ENCODE measurements at places on chromosomes 1 and 21.

DNA sequence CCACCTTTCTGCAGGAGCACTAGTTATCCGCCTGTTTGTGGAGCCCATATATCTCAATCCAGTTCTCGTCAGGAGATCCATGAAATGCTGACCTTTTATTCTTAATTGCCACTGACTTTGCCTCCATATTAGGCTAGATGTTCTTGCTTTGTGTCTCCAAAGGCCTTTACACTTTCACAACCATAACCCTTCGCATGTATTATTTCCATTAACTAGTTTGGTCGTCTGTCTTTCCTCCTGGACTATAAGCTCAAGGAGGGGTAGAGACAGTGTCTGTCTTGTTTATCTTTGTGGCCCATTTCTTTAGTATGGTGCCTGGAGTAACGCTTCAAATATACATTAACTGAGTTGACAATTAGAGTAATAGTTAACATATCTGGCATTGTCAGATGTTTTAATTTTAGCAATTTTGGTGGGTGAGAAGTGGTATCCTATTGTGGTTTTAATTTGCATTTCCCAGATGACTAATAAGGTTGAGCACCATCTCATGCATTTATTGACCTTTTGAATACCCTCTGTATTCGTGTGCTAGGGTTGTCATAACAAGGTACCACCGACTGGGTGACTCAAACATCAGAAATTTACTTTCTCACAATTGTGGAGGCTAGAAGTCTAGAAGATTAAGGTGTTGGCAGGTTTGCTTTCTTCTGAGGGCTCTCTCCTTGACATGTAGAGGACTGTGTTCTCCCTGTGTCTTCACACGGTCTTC is 21.7 kb upstream of the IL12RB2 start:
- peak; percentile 31 for DNase-seq

- DNase-seq: no peak
These were observed 153.3 kb upstream of the ERG start for GRCh38 chr21:38651570-38651969.

DNA sequence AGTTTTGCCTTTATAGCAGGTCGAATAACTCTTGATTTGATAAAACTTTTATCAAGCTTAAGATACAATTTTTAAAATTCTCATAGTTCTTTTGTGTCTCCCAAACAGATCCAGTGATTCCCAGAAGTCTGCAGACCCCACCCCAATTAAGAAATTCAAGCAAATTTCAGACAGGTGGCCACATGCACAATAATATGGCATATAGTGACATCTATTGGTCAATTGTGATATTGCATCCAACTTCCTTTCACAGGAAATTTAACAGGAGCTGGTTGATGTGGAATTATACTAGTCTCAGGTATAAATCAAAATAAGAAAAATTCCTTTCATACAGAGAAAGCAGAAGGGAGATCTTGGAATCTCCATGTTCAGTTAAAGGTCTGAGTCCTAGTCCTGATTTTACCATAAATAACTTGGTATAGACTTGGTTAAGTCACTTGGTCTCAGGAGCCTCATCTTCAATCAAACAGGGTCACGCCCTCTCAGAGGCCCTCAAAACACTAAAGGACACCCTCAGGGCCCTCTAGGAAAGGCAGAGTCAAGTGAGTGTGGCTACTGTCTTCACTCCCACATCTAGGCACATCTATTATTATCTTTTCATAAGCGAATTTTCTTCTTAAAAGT is 24.1 kb downstream of the PIGM start:
- no peak for DNase-seq

DNA sequence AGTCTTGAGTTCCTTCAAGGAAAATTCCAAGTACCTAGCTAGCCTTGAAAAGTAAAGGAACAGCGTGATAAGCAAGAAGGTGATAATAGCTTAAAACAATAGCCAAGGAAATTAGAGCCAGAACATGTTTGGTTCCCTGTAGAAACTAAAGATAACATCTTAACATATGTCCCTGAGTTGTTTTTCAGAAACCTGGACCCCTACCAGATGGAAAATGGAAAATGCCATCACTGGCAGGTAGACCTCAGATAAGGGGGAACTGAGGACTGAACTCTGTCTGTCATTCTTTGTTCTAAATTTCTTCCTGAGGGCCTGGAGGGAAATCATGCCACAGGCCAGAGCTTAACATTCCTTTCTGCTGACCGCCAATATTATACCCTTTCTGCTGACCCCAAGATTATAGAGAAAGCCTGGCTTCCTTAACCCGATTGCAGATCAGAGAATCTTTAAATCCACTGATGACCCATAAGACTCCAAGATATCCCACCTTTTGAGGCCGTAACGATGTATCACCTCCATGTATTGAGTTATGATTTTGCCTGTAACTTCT is 23.4 kb downstream of the CNIH3 start:
- no peak for DNase-seq

DNA sequence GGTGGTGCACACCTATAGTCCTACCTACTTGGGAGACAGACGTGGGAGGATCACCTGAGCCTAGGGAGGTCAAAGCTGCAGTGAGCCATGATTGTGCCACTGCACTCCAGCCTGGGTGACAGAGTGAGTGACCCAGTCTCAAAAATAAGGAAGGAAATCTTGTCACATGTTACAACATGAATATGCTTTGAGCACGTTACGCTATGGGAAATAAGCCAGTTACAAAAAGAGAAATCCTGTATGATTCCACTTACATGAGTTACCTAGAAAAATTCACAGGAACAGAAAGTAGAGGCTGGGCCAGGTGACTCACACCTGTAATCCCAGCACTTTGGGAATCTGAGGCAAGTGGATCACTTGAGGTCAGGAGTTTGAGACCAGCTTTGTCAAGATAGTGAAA is 6.7 kb upstream of the PADI6 start:
- no peak for DNase-seq

- DNase-seq: no peak
These were observed 167.7 kb downstream of the PLPP3 start for GRCh38 chr1:56411484-56412180.

GRCh38 chr1:7192453-7192852 is 407.2 kb downstream of the CAMTA1 start:
- no peak for DNase-seq

DNA sequence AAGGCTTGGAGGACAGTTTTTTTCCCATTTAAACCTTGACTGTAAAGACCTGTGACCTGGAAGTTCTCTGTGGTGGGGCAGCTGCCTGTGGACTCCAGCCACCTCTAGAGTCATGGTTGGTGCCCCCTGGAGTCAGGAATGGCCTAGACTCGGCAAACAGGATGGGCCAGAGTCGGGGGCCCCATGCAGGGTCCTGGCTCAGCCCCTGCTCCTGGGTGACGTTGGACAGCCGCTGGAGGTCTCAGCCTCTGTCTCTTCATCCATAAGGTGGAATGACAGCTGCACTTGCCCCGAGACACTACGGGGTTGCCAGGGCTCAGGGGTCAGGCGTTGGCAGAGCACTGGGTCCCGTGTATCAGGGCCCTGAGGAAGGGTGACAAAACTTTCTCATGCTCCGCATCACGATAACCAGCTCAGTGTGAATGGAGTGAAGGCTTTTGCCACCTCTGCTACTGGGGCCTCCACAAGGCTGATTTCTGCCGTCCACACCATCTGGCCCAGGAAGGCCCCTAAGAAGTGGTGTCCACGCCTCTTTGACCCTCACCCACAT is 58.5 kb upstream of the TTC34 start:
- no peak for DNase-seq

- no peak for DNase-seq
These were observed 5.7 kb downstream of the PLA2G4A start for GRCh38 chr1:186834399-186834958.

GRCh38 chr1:200708769-200709168 is 29.9 kb upstream of the CAMSAP2 start:
- no peak for DNase-seq

DNA sequence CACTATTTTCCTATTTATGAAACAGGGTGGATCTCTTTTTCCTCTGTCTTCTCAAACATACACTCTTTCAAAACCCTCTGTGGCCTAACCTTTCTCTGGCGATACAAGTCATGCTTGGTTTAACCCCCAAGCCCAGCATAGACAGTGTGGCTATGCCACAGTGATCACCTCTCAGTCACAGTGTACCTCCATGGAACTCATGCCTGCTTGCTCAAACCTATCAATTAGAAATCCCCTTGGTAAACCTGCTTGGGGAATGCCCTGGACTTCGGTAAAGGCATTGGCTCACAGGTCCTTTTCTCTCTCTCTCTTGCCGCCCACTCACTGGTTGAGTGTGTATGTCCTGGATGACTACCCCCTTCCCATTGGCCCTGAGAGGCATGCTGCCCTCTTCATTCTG is 147.5 kb downstream of the CYYR1 start:
- DNase-seq: no peak

GRCh38 chr1:51833700-51834099 is 44.8 kb downstream of the NRDC start:
- no peak for DNase-seq

GRCh38 chr21:14541841-14542490 is 4.1 kb downstream of the SAMSN1 start:
- DNase-seq: no peak

DNA sequence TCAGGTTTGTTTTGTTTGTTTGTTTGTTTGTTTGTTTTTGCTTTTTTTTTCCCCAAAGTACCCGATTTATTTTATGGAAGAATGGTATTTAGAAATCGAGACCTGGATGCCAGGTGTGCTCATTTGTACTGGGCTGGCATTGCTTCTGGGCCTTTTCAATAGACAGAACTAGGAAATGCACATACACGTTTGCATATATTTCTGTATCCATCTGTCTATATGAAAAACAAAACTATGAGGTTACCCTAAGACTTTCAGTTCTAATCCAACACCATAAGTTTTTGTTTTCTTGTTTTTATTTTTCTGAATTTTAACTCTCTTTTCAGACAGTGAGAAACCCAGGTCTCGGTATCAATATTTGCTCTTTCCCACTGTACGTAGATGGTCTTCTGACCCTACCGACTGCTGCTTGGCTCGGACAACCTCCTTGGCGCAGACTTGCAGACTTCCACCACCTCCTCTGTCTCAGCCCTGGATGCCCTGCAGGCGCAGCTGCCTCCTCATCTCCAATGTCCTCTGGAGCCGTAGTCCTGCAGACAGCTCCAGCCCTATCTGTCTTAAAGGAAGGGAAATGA is 171.7 kb downstream of the NEK7 start:
- DNase-seq: no peak

- no peak for DNase-seq
These were observed 552.5 kb upstream of the ADAMTS5 start for GRCh38 chr21:27519361-27519760.

DNA sequence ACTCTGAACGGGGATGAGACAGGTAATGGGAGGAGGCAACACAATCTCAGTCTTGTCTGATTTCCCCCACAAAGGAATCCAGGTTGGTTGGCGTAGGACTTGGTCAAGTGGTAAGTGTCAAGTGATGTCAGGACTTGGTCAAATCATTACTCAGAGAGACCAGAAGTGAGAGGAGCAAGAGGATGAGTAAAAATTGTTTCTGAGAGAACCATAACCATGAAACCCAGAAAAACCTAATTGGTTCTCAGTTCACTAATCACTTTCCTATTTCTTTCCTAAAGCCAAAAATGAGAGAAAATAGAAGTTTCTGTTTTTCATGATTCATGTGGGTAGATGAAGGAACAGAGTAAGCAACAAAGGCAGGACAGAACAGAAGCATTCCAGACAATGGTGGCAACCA is 5.0 kb downstream of the PHC2 start:
- DNase-seq: no peak

GRCh38 chr1:215458104-215458503 is 109.0 kb upstream of the KCTD3 start:
- DNase-seq: no peak

DNA sequence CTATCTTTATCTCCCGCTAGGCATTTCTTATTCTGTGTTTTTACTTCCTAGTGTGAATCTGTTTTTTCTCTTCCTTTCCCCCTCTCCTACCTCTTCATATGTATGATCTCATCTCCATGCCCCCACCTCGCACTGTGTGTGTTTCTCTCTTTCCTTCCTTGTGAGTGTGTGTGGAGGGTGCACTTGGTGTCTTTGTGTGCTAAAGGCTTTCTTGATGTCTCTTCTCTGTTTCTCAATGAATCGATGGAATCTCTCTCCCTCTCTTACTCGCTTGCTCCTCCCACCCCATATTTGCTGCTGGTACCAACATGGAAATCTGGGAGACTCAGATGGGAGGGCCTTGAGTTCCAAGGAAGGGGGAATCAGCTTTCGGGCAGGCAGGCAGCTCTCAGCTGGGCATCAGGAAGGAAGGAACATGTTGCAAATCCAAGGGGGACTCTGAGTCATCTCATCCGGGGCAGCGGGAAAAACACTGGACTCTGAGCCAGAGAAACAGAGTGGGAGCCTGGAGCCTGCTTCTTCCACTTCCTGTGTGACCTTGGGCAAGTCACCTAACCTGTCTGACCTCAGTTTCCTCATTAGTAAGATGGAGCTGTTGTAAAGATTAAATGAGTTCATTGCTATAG is 147.5 kb downstream of the PTPRU start:
- no peak for DNase-seq

DNA sequence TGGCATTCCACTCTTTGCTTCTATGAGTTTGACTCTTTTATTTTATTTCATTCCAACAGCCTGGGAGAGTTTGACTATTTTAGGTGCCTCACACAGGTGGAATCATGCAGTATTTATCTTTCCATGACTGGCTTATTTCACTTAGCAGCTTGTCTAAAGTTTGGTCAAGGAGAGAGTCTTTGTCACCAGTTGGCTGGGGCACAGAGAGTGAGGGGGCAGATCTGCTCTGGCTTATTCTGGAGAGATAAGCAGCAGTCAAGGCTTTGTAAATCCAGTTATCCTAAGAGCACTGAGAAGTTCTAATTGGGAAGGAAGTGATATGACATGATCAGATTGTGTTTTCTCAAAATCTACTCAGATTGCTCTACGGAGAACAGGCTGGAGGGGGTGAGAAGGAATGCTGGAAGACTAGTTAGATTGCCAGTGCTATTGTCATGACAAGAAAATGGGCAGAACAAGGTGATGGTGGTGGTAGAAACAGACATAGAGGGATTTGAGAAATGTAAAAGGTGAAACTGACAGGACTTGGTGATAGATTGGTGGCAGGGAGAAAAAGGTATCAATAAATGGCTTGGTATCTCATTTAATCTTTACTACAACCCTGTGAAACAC is 12.1 kb upstream of the CTTNBP2NL start:
- DNase-seq: no peak

DNA sequence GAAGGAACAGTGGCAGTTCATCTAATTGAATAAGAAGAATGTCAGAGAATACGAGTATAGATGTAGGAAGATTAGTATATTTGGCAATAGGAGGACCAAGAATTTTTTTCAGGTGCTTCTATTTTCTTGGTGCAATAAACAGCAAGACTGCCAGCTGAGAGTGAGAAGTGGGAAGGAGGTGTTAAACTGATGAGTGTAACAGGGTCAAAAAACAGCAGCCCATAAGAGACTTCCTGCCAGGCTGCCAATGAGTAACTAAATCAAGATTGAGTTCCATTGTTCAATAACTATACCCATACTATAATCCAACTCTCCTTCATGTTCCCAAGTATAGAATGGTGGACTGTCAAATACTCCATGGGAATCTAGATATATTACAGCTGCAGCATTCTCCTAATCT is 28.7 kb downstream of the LYST start:
- DNase-seq: no peak

GRCh38 chr1:85494074-85494903 is 29.3 kb upstream of the DDAH1 start:
- no peak for DNase-seq
